ENCODE measurements at places on chromosomes 3 and 15.

- no peak for DNase-seq
Measured at GRCh38 chr3:124648551-124648950, 81.7 kb upstream of the UMPS start.

- DNase-seq = no peak
Measured at GRCh38 chr15:62147551-62147950, 17.5 kb downstream of the C2CD4B start.

GRCh38 chr15:98959640-98960007 lies 48.0 kb downstream of the PGPEP1L start:
- no peak for DNase-seq

GRCh38 chr3:71050538-71051258 lies 532.8 kb downstream of the FOXP1 start:
- DNase-seq = no peak

GRCh38 chr3:190307164-190307545 lies 15.1 kb downstream of the CLDN1 start:
- DNase-seq = no peak

- no peak for DNase-seq
Measured at GRCh38 chr3:52070724-52071621, 14.6 kb upstream of the DUSP7 start.

GRCh38 chr3:134104031-134104430 lies 74.3 kb upstream of the SLCO2A1 start:
- no peak for DNase-seq

DNA sequence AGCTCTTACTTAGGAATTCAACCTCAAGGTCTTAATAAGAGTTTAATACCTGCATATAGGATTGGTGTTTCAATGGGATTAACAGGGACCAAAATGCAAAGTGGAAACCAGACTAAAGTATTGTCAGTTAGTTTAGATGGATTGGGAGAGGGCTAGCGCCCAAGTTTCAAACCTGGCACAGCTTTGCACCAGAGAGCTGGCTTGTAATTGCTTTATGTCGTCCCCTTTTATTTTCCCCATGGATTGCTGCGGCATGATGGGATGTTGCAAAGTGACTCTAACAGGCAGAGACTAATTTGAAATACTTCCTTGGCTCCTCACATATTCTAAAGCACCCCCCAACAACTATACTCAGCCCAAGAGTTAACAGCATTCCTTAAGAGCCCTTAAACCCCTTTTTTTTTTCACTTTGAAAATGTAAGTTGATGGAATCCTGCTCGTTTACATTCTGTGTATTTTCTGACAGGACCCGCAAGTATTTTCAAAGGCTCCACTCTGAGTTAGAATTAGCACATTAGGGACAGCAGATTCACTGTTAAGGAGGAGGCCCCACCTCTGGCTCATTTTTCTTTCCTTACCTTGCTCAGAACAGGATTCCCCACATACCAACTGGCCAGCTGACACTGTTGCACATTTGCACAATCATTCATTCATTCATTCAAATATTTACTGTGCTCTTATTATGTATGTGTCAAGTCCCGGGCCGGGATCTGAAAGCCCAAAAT lies 214.2 kb downstream of the ERC2 start:
- DNase-seq = no peak

DNA sequence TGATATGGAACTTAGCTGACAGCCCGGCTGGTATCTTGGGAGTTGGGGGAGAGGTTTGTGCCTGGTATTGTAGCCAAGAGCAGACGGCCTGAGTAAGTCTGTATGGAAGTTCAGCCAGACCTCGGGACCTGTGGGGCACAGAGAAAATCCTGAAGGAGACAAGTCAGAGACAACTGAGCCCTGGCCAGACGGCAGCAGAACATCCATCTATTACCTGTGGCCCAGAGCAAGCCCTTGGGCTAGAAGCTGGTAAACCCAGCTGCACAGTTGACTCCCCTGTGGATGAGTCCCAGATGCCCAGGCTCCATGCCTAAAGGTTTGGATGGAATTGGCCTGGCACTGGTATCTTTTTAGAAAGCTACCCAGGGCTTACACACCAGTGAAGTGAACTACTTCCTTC lies 70.4 kb upstream of the DLG1 start:
- DNase-seq = no peak

DNA sequence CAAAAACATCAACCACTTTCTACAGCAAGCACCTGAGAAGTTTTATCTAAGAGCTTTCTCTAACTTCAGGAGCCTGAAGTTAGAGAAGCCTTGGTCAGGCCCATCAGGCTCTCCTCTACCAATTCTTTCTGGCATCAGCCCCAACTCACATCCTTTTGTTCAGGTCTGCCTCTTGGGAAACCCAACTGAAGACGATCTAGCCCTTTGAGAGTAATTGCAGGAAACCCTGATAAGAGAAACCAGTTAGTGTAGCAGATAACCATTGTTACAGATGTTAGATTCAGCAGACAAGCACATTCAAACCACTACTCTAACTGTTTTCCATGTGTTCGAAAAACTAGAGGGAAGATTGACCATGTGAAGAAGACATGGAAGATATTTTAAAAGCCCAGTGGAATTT lies 27.0 kb upstream of the DYNC1LI1 start:
- no peak for DNase-seq

GRCh38 chr3:186185194-186185787 lies 76.4 kb upstream of the ETV5 start:
- DNase-seq = no peak

- no peak for DNase-seq
Measured at GRCh38 chr3:124115279-124115678, 123.4 kb upstream of the ROPN1 start.

DNA sequence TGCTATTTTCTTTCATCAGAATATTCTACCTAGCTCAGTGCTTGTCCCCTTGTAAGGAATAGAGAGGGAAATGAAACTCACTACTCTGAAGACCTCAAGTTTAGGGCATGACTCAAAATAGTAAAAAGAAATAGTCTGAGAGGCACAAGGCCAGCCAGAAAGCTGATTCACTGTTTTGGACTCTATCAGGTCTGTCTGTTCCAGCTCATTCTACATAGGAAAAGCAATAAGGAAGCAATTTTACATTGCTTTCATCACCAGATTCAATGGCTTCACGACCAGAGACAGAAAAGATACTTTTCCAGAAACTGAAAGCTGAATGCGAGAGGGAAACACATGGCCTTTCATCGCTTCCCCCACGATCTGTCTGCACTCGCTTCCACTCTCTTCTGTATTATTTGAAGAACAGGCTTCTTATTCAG lies 276.0 kb downstream of the GBE1 start:
- no peak for DNase-seq

DNA sequence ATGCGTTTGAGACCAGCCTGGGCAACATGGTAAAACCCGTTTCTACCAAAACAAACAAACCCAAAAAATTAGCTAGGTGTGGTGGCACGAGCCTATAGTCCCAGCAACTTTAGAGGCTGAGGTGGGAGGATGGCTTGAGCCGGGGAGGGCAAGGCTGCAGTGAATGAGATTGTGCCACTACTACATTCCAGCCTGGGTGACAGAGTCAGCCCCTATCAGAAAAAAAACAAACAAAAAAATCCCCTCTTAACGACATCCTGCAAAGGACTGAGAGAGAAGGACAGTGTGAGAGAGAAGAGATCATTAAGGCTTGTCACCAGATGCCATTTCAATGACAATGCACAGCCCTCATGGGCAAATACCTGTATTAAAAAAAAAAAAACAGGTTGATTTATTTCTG lies 266.7 kb upstream of the ATP10A start:
- no peak for DNase-seq

DNA sequence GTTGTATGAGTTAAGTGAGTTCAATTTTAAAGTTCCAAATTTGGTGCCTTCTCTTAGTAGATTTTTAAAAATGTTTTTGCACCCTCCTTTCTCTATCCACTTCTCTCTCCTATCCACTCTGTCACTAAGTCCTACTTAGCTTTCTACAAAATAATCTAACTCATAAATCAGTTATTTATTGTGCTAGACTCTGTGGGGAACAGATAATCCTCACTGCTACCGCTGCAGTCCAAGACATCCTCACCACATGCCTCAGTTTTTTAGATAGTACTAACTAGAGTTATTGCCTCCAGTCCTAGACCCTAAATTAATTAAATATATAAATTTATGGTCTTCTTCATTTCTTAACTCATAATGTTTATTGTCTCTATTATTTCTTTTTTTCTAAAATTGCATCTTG lies 576.3 kb downstream of the GRM7 start:
- no peak for DNase-seq

GRCh38 chr3:148680289-148680688 lies 17.4 kb upstream of the AGTR1 start:
- no peak for DNase-seq

- DNase-seq = no peak
Measured at GRCh38 chr15:76439542-76439941, 103.0 kb downstream of the ISL2 start.

DNA sequence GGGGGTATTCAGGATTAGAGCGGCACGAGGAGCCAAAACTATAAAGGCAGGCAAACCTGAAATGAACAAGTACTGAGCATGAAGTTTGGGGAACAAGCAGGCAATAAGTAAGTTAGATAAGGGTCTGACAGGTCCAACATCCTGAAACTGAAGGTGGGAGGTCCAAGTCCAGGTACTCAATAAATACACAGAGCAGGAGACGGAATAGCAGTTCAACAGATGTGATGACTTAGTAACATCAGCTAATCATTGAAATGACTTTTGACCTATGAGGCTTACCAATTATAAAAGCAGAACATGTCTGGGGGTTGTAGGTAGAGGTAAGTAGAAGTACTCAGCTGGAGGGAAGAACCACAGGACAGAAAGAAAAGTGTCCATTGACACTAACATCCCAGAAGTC lies 132.8 kb upstream of the PDZRN3 start:
- no peak for DNase-seq

GRCh38 chr3:114442246-114442645 lies 148.4 kb downstream of the TIGIT start:
- DNase-seq = no peak

DNA sequence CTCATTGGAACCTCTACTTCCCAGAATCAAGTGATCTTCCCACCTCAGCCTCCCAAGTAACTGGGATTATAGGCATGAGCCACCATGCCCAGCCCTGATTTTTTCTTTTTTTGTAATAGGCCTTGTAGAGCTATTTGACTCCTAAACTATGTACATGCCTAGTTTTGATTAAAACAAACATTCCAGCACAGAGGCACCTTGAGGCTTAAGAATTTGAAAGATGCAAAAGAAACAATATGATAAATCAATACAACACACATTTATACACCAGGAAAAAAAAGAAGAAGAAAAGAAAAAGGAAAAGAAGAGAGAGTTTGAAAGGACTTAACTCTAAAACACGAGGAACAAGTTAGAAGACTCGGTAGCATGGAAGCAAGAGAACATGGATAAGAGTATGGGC lies 13.9 kb upstream of the FRMD5 start:
- DNase-seq = no peak

DNA sequence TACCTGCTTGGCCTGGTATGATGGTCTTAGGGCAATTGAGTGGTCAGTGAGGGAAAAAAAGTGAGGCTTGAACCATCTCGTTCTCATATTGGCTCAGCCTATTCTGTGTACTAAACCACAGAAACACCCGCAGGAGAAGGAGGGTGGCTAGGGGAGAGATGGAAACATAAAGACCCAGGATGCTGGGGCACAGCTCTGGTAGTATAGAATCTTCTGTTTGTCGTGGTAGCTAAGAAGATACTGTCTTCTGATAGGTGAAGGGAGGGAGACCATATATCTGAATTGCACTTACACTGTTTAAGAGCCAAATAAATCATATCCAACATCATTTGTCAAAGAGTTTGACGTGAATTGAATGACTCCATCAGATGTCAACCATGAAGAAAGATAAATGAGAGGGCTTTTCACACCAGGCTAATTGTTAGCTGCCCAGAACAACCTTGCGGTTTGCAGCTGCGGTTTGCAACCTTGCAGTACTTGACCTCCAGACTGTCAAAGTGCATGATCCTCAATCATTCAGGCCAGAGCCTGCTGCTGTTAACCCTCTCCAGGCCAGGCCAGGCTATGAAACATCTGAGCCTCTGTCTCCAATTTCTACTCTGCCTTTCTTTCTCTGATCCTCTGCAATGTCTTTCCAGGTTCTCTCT lies 40.9 kb upstream of the PIK3R4 start:
- DNase-seq = peak; percentile 72

DNA sequence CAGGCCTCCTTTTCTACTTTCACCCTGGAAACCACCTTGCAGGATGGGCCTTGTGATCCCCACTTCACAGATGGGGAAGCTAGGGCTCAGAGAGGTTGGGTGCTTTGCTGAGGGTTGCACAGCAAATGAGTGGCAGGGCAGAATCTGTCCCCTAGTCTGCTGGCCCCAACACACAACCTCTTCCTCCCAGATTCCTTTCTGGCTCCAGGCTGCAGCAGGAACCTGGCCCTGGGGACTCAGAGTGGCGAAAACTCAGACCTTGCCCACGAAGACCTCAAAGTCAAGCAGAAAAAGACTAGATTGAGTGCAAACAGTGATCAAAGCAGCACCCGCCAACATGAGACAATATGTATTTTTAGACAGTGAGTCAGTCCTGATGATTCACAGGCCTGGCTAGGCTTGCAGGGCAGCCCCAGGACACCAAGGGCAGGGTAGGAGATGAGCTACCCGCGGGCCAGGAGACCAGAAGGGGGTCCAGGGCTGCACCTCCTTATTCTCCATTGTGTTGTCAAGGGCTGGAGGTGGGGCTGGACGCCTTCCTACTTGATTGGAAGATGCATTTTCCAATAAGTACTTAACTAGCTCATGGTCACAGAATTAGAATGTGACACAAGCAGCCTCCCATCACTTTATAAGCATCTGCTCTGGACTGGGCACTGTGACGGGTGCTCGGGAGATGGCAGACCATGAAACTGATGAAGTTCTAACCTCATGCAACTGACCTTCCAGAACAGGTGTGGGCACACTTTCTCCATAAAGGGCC lies 23.9 kb downstream of the GOLGA6L2 start:
- no peak for DNase-seq

- no peak for DNase-seq
Measured at GRCh38 chr15:94234300-94234699, 2.9 kb downstream of the MCTP2 start.

- DNase-seq = no peak
Measured at GRCh38 chr15:52518487-52519371, 10.0 kb downstream of the MYO5A start.

- no peak for DNase-seq
Measured at GRCh38 chr15:89978914-89979313, 22.2 kb upstream of the ZNF710 start.

DNA sequence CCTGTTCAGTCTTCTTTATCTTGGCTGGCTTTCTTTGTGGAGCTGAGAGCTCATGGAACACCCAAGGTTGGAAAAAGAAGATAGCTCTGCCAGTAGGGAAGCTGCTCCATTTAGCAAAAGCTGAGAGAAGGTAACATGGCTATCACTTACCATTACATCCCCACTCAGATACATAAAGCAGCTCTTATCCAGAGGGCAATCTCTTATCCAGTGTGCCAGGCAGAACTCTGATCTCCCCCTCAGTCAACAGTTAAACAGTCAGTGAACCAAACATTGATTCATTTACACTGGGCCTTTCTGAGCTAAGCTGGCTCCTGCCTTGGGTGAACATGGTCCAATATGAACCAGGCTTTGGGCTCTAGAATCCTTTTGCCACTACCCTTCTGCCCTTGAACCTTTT lies 624.2 kb downstream of the NTRK3 start:
- no peak for DNase-seq

DNA sequence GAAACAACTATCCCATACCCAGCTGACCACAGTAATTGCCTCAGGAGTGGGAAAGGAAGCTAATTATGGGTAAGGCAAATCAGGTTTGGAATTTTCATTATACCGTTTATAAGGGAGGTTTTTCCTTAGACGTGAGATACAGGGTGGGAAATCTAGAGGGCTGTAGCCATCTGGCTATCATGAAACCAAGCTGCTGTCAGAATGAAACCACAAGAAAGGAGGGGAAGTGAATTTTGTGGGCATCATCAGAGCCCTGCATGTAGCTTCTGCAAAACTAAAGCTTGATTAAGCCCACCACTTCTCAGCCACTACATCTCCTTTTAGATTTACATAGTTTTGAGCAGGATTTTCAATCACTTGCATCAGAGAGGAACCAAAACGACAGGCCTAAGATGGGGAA lies 893.5 kb downstream of the TUSC7 start:
- DNase-seq = no peak
